ENCODE measurements at places on chromosomes 3 and 15.
A peak's percentile ranks its signal among the peaks of the same experiment; 100 is the strongest.

DNA sequence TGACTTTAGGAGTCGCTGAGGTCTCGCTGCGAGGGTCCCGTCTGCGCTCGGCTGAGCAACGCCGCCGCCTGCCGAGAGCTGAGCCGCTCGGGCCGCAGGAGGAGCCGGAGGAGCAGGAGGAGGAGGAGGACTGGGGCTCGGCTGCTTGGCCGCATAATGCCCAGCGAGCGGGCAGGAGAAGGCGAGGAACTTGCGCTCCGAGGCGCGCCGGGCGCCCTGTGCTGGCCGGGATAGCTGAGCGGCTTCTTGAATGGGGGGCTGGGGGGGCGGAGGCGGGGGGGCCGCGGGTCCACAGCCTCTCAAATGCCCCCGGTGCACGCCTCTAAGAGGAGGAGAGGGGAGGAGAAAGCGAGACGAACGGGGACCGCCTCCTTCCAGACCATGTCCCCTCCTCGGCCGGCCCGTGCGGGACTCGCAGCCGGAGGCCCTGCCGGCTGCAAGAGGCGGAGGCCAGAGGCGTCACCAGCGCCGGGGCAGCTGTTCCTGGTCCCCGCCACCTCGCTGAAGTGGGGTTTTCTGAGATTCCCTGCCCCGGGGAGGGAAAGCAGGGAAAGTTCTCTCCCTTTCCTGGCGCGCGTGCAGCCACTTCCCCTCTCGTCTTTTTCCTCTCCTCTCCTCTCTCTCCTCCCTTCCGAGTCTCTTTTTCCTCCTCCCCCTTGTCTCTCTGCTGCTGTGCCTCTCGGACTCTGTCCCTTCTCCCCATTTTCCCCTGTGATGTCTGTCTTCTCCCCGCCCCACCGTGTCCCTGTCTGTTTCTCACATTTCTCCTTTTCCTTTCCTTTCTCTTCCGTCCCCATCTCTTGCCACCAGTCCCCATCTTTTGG is at the start of gene ADAMTS9:
Gene ADAMTS9, minus strand, starts transcription at position 220 of the 824 bp plus-strand sequence. CDS start 343 bp downstream, outside the sequence.
- DNase-seq = no peak

DNA sequence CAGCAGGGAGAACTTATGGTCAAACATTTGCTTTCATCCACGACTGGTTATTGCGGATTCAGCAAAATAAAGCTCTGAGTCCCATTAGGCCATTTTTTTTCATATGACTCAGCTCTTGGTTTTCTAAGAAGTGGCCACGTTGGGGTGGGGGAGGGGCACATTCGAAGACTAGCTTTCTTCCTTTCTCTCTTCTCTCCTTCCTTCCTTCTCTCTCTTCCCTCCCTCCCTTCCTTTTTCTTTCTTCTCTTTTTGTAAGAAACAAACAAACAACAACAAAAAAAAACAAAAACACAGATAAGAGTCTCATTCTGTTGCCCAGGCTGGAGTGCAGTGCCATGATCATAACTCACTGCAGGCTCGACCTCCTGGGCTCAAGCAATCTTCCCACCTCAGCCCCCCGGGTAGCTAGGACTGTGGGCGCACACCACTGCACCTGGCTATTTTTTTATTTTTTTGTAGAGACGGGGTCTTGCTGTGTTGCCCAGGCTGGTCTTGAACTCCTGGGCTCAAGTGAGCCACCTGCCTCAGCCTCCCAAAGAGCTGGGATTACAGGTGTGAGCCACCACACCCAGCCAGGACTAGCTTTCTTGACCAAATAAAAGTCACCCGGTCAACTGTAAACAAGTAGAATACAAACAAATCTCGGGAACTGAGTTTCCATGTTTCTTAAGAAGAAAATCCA is 41.6 kb downstream of the ABCC5 start:
- no peak for DNase-seq

DNA sequence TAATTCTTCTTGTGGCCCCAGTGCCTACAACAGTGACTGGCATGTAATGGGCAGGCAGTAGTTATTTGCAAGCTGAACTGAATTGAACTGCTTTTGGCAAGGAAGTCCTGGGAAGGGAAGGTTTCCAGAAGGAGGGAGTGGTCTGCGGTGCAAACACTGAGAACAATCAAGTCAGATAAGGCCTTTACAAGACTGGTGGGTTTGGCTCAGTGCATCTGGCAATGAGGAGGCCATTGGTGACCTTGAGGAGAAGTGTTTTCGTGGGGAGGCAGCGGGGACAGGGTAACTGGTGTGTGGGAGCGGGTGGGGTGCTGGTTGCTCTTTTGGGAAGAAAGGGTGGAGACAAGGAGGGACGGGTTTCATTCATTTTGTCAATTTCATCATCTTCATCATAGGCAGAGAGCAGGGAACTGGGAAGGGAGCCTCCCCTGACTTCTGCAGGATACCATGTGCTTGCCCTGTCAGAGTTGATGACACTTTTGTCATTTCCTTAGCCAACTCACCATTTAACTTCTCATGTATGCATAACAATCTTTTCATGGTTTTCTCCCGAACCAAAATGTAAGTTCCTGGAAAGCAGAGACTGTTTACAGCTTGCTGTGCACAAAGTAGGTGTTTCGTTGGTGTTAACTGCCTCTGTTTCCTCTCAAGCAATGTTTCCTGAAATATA is 8.4 kb upstream of the EHD4 start:
- no peak for DNase-seq

- no peak for DNase-seq
Measured at GRCh38 chr3:120095979-120096426, 1.8 kb upstream of the GSK3B start.

DNA sequence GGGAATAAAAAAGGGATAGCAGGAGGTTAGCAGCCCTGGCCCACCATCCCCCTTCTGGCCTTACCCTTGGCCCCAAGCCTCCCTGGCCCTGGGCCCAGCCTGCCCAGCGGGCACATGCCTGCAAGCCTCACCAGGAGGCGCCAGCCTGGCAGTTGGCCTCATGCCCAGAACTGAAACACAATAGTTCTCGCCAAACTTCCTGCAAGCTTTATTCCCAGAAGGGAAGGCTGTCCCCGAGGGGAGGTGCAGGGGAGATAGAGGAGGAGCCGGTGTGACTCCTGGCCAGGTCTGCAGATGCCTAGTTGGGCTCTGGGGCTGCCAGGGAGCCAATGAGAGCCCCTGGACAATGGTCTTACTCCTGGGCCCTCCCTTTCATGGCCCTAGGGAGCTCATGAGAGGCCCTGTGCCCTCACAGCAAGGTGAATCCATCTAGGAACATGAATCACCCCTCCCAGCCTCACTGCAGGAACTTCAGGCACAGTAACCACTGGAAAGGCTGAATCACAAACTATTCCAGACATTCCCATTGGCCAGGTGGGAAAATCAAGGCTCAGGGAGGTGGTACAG is 4.0 kb downstream of the CCDC33 start:
- peak; percentile 95 for DNase-seq

DNA sequence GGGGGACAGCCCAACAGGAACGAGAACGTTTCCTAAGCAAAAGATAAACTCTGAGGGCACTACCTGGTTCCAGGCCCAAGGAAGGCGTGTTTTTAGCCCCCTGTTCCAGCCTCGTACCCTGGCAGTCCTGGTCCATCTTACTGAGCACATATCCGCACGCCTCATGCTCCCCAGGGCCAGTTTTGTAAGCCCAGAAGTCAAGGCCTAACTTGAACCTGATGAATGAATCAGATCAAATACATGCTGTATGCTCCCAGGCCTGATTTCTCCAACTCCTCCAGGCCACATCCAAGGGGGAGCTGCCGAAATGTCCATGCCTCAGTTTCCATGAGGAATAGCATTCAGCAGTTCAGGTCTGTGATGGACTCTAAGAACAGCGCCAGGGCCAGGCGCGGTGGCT is 14.3 kb upstream of the DOCK3 start:
- DNase-seq = no peak

DNA sequence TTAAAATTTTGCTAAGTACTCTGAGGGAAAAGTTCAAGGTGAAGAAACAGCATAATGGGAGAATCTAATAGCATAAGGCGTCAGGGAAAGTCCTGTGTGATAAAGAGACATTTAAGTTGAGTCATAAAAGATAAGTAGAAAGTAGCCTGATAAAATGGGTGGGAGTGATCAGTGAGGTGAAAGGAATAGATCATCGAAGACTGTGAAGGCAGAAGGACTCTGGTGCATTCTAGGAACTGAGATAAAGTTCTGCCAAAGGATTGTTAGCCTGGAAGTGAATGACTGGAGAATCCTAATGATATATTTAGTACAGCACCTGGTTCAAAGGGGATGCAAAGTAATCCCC is 149.9 kb downstream of the CFAP20DC start:
- no peak for DNase-seq

DNA sequence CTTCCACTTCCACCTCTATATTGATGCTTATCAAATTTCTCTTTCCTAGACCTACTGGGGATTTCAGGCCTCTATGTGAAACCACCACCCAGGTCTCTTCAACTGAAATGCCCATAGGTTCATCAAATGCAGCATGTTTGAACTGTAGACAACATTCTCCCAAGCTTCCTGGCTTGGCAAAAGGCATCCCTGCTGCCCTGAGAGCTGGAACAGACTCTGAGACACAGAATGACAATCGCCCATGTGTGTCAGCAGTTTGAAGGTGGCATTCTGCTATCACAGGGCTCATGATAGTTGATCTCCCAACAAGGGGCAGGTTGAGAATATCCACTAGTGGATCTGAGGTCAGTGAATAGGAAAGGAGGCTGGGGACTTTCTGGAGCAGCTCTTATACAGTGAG is 200.7 kb downstream of the RPLP1 start:
- DNase-seq = no peak

- DNase-seq = no peak
Measured at GRCh38 chr3:1910322-1910721, 188.3 kb upstream of the CNTN4 start.
